ENCODE measurements at places on chromosomes 2 and 18.

DNA sequence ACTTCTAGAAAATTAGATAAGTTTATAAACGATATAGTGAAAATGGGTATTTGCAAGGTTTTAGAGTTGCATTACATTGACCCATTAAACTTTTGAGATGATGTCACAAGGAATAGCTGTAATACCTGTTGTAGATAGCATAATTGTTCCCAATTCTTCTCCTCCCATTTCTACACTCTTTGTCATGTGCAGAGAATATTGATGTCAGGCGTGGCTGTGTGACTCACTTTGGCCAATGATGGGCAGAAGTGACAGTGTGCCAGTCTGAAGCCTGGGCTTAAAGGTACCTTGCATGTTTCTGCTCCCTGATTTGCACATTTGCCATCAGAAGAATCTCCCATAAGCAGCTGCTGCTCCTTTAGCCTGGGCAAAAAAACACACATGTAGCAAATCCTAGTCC lies 26.9 kb upstream of the CCBE1 start:
- DNase-seq = no peak

- no peak for DNase-seq
Observed at GRCh38 chr18:77111449-77111848, 21.1 kb downstream of the MBP start.

DNA sequence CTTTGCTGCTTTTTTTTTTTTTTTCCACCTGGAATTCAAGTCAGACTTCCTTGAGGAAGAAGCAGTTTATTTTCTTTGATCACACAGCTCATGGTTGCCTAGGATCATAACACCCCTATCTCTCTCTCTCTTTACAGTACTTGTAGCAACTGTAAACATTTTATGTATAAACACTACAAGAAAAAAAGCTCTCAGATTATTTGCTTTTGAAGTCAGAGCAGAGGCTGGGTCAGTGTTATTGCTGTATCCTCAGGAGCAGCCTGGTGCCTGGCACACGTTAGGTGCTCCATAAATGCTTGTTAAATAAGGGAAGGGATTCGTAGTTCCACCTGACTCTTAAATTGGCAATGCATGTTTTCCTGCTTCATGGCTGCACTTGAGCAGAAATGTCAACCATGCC lies 221.2 kb downstream of the TGIF1 start:
- DNase-seq = no peak

- DNase-seq = peak; percentile 4
Observed at GRCh38 chr2:37156071-37156856, 516 bp downstream of the EIF2AK2 start.

DNA sequence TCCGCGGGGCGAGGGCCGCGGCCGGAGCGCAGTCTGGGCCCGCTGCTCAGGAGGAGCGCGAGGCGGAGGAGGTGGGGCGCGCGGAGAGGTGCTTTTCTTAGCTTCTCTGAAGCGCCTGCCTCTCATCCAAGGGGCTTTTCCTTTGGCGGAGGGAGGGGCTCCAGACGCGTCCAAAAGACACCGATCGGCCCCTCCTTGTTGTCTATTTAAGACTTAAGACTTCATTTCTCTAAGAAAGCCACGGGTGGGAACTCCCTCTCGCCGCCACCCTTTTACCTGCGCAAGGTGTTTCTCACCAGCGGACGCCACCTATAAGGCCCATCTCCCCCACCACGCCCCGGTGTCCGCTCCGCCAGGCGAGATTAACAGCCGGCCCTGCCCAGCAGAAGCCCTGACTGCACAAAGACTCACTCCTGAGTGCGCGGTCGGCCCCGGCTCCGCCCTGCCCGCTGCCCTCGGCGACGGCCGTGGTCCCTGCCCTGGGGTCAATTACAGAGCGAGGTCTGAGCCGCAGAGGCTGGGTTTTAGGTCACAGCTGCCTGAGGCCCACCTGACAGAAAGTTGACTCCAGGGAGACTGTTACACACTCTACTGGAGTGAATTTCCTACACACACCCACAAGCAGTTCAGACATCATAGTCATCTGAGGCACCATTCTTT lies at the start of gene DSC2:
TSS of gene DSC2 (minus strand) at position 397 of the 660 bp plus-strand sequence. CDS start 450 bp downstream, outside the sequence.
- no peak for DNase-seq

DNA sequence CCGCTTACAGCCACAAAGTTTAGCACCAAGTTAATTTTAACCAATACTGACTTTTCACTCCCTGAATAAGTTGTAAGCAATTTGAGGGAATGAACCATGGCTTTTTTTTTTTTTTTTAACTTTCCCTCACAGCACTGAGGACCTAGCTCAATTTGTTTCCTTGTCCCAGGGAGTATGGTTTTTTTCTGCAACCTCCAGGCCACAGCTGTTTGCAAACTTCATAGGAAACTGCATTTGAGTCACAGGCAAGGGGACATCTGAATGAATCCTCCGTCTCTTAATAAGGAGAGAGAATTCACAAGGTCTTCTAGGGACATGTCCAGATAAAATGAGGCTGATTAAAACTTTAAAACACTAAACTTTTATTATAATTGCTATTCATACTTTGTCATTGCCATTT lies 181.5 kb downstream of the GFPT1 start:
- DNase-seq = no peak

GRCh38 chr18:36650906-36651305 lies 177.9 kb downstream of the TPGS2 start:
- DNase-seq = no peak

GRCh38 chr2:48890454-48891131 lies 135.1 kb upstream of the LHCGR start:
- no peak for DNase-seq

DNA sequence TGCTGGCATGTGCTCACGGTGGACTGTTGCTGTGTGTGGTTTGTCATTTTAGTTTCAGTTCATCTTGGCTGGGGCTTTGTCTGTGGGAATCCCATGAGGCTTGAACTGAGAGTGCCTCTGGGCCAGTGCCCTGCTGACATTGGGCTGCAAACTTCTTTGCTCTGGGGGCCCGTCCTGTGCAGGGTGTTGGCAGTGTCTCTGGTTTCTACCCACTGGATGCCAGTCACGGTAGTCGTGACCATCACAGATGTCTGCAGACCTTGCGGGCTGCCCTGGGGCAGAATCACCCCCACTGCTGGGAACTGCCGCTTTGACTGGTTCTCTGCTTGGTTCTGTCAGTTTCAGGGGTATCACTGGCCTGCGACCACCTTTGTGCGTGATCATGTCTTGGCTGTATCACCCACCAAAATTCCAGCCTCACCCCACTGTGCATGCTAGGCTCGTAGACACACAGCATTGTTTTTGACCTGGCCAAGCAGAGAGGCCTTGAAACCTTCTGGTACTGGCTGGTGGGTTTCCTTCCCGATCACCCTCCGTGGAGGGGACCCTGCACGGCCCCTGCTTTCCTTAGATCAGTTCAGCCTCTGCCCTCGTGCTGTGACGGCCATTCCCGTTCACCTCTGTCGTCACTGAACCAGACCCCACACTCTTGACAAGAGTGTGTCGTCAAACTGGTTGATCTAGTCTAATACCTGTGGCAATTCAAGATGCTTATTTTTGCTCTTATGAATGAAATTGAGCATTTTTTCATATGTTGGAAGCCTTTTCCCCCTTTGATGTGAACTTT lies 57.6 kb downstream of the KCNG2 start:
- no peak for DNase-seq

- DNase-seq = no peak
Observed at GRCh38 chr18:78407466-78407844, 572.2 kb upstream of the SALL3 start.

Measured in CD4-positive, alpha-beta T cell treated with Interleukin-15 for 4 hours (primary cell).